CD4-positive, alpha-beta T cell treated with Interleukin-4 for 4 hours (primary cell): ENCODE measurements at places on chromosomes 4 and X.
A peak's percentile ranks its signal among the peaks of the same experiment; 100 is the strongest.

GRCh38 chr4:27917381-27917780 is 1056.7 kb downstream of the STIM2 start:
- no peak for DNase-seq

DNA sequence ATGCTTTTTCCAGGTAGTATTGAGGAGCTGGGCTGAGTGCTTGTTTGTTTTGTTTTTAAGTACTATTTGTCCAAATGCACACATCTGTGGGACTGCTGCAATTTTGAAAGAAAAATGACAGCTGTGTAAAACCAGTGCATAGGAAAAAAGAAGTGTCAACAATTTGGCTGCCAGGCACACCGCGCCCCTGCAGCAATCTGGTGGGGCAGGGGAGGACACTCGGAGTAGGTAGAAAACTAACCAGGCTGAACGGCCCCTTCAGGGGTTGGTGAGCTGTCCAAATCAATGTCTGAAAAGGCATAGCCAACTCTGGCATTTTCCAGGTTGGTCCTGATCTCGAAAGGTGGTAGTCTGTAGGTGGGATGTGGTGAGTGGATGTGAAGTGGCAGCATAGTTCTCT is 1.1 kb downstream of the LDOC1 start:
- no peak for DNase-seq

- no peak for DNase-seq
These were observed 9.4 kb downstream of the AIMP1 start for GRCh38 chr4:106325800-106326199.

GRCh38 chr4:65656008-65656407 is 14.3 kb downstream of the EPHA5 start:
- no peak for DNase-seq

GRCh38 chr4:153426207-153426885 is 39.8 kb upstream of the TMEM131L start:
- DNase-seq = peak; percentile 74

DNA sequence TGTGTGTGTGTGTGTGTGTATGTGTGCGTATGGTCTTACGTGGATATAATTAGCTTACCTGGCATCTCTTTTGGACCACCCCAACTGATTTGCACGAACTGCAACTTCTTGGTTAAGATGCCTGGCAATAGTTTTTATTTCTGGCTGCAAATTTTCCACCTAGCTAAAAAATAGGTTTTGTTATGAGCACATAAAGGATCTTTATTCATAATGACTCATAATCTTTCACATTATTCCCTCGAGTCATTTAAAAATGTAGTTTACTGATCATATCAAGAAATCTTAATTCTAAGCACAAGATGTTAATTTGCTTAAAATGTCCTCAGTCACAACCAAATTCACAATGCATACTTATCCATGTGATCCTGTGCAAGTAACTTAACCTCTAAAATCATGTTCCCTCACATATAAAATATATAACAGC is 1.5 kb downstream of the COX18 start:
- DNase-seq = peak; percentile 27

DNA sequence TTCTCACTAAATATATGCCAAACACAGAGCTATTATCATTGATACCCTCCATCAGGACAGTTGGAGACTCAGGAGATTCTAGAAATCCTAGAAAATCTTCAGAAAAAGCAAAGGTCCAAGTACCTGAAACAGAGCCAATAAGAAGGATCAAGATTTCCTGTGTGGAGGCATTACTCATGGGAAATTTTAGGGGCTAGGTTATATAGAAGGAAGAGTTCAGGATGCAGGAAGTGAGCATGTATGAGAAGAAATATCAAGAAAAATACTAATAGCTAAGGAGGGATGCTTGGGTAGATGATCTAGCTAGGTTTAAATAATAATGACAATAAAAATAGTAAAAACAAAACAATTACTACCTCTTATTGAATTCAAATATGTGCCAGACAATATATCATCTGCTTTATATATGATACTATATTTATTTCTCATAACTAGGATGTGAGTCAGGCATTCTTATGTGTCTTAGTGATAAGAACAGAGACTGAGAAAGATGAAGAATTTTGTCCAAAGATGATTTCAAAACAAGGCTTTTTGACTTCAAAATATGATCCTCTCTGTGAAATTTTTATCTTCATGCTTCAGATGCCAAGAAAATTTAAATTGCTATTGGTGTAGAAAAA is 66.4 kb upstream of the HHIP start:
- DNase-seq = no peak

DNA sequence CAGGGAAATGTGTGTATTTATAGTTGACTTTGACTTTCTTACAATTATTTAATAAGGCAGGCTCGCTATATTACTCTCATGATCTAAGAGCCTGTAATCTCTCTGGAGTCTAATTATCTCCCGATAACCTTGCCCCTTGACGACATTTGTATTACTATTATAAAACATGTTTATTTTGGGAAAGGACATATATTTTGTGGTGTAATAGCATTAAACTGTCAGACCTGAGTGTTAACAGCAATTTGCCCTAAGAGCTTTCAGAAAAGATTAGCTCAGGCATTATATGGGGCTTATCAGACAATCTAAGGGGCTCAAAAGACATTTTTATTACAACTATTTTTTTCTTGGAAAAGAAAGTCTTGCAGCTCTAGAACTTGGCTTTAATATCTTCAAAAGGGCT is 427.9 kb upstream of the SLIT2 start:
- no peak for DNase-seq

GRCh38 chr4:170423137-170423536 is 333.4 kb upstream of the AADAT start:
- DNase-seq = no peak

DNA sequence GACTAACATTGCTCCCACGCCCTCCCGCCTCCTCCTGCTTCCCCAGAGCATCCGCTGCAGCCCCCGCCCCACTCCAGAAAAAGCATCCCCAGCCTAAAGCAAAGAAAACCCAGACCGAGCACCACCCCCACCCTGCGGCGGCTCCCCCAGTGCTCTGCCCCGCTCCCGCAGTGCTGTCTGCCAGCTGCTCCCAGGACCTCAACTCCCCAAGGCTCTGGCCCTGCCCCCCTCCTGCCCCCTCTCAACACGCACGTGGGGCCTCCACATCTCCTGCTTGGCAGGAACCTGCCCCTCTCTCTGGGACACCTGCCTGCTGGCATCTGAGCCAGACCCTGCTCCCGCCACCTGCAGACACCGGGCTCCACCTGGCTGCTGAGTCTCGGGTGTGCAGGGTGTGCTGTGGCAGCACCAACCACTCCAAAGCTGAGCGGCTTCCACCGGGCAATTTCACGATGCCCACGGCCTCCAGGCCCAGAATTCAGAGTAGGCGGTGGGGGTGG is 79.4 kb downstream of the FAM53A start:
- DNase-seq = peak; percentile 70

- DNase-seq = peak; percentile 20
These were observed 119.3 kb downstream of the CRLF2 start for GRCh38 chrX:1093121-1093520.

DNA sequence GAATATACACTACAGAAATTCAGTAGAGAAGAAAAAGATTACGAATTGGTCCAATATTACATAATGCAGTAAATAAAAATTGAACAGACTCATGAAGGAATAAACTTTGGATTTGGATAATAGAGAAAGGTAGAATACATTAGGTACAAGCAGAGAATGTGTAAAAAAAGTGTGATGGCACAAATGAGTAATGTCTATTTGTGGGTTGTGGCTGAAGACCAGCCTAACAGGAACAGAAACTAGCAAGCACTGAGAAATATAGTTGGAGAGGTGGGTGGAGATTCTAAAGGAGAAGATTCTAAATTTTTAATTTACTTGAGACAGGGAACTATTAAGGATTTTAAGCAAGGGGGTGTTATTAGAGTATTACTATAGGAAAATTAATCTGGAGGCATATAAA is 15.2 kb upstream of the CLOCK start:
- no peak for DNase-seq

DNA sequence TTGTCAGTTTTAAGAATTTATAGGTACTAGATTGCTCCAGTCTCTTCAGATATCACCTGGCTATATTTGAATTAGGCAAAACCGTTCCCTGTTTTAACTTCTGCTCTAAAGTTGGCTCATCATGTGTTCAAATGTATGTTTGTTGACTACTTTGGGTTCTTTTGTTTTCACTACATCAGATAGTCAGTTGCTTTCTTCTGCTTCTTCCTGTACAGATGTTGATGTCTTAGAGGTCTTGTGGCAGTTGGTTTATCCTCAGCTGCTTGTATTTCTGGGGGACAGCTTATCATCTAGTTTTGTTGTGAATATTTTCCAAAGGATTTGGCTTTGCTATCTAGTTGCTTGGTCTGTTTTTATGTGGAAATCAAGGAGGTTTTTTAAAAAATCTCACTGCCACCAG is 28.0 kb downstream of the TBC1D19 start:
- DNase-seq = no peak

DNA sequence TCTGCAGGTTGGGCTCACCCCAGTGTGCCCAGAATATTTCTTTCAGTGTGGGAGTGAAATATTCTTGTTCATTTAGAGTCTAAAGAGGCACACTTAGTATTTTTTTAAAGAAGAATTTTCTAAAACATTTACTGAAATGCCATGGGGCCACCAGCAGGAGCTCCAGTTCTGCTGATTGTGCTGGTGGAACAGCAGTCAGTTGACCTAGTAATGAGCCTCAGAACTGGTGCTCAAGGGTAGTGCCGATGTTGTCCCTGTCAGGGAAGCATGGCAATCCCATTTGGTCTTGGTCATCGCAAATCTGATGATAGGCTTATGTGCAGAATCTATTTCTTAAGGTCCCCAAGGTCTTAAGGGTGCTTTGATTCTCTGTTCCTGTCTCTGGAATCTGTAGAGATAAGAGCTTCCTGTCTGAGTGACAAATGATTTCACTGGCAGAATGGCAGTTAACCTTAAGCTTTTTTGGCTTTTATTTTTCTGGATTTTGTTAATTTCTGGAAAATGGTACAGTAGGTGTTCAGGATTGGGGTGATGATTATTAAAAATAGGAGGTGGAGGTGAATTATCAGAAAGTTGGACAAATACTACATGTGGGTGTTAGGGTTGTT is 31.3 kb downstream of the JADE1 start:
- no peak for DNase-seq

DNA sequence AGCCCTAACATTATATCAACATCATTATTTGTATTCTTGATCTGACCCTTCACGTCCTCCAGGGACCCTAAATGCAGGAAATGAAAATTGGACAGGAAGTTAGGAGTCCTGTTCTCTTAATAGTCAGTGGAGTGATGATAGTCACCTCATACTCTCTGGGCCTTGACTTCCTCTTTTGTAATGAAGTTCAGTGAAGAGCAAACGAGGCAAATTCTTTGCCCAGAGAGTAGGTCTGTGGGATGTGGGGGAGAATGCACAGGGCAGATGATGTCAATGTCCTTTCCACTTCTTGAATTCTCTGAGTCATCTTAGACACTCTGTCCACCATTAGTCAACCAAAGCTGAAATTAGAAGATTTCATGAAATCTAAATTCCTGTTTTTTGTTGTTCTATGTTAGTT is 17.1 kb upstream of the GPRIN3 start:
- DNase-seq = no peak

DNA sequence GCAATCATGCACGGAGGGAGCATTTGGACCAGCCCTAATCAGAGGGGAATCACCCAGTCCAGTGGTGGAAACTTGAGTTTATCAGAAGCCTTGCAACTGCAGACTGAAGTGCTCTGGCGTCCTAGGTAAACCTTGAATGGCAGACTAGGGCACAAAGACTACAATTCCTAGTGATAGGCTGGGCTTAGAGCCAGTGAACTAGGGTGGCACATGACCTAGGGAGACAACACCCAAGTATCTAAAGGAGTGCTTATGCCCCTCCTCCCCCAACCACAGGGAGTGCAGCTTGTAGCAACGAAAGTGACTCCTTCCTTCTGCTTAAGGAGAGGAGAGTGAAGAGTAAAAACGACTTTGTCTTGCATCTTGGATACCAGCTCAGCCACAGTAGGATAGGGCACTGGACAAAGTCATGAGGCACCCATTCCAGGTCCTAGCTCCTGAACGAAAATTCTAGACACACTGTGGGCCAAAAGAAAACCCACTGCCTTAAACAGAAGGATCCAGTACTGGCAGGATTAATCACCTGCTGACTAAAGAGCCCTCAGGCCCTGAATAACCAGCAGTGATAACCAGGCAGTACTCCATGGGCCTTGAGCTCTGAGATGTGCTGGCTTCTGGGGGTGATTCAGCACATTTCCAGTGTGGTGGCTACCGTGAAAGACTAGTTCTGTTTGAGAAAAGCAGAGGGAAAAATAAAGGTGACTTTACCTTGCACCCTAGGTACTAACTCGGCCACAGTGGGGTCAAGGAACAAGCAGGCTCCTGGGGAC is 58.7 kb upstream of the STARD8 start:
- no peak for DNase-seq

GRCh38 chr4:41806807-41807206 is 58.3 kb upstream of the PHOX2B start:
- no peak for DNase-seq

GRCh38 chr4:37232315-37232714 is 12.2 kb upstream of the NWD2 start:
- no peak for DNase-seq

GRCh38 chr4:34158878-34159277 is 2085.4 kb downstream of the ARAP2 start:
- DNase-seq = no peak

- no peak for DNase-seq
These were observed 9.3 kb downstream of the PTPN13 start for GRCh38 chr4:86603311-86603885.

- DNase-seq = no peak
These were observed 689 bp upstream of the NHSL2 start for GRCh38 chrX:71909956-71910355.

DNA sequence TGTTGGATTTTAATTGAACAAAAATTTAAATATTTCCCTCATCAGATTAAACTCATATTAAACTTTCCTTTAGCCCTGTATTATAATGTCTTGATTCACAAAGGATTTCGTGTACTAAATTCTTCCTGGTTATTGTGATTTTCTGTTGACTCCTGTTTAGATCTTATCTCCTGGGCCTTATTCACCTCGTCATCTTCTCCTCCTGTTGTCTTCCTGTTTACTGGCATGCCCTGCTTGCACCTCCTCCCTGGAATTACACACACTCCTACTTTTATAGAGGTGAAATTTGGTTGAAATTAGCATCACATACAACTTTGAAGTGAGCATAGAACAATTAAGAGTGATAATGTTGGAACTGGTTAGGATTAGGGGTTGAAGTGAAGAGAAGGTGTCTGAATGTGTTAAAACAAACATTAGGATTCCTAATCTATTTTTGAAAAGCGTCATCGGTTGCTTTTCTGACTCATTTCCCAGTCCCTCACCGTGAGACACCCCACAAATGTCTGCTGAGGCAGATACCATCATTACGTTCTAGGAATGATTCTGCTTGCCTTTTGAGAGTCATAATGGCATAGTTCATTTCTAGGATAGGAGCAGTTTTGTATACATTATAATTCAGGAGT is 32.5 kb downstream of the TLL1 start:
- no peak for DNase-seq

GRCh38 chrX:101383679-101384205 is 2.2 kb downstream of the BTK start:
- DNase-seq = no peak

GRCh38 chr4:99361899-99362275 is 9.3 kb upstream of the ADH1C start:
- no peak for DNase-seq

- peak; percentile 0 for DNase-seq
These were observed 226.3 kb upstream of the PGRMC2 start for GRCh38 chr4:128513664-128514484.
